Uterus (tissue), 4 donors: ENCODE measurements at places on chromosomes 4 and X. TPM values are rescaled to one million over a fixed set of nuclear protein-coding genes. Genes with fewer than 3 reads are reported as not detected.

DNA sequence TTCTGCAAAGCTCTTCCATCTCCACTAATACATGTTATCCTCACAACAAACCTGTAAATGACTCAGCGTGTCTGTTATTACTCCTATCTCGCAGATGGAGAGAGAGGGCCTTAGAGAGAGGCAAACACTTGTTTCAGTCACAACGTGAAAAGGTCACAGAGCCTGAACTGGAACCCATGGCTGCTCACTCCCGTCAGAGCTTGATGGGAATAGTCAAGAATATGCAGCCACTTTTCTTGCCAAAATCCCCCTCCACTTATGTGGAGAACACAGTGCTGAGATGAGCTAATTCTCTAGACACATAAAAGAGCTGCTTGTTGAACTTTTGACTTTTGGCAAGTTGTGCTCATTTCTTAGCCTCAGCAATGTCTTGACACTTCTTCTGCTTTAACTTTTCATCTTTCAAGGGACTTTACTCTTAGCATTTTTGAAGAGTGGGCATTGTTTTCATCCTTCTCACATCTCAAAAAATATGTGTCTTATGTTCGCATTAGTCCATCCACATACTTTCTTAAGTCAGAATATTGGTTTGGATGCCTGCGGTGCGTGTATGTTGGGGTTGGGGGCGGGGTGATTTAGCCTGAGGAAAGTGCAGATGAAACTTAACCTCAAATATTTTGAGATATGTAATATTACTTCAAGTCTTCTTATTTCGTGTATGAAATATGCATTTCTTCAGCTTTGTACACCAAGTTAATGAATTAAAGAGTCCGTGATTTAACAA, 69.2 kb downstream of the SYNPO2 start:
- H3K36me3 ChIP-seq: no peaks in the 10 kb centered on the region
- peaks cover 9% of the 10 kb centered on the region for H3K4me1 ChIP-seq
- H3K27me3 ChIP-seq: no peaks in the 10 kb centered on the region
- H3K4me3 ChIP-seq: no peak overlapping the region

DNA sequence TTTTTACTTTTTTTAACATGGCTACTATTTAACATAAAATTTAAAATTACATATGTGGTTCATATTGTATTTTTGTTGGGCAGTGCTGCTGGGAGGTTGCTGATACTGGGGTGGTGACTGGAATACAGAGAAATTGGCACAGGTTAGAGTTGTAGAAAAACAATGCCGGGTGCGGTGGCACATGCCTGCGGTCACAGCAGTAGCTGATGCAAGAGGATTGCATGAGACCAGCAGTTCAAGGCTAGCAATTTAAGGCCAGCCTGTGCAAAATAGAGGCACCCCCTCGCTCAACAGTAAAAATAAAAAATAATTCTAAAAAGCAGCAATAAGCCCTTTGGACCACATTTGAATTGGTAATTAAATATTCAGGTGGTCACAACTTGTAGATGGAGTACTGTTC, 11.8 kb upstream of the CPE start:
- DNase-seq: no peak
- H3K4me3 ChIP-seq: no peak overlapping the region
- no peaks in the 10 kb centered on the region for H3K27me3 ChIP-seq

GRCh38 chr4:184280137-184280536, 62.5 kb upstream of the ENPP6 start:
- no peak overlapping the region for H3K4me3 ChIP-seq
- H3K27ac ChIP-seq: no peak overlapping the region
- no peaks in the 10 kb centered on the region for H3K4me1 ChIP-seq
- H3K27me3 ChIP-seq: no peaks in the 10 kb centered on the region
- H3K36me3 ChIP-seq: no peaks in the 10 kb centered on the region
- DNase-seq: no peak

DNA sequence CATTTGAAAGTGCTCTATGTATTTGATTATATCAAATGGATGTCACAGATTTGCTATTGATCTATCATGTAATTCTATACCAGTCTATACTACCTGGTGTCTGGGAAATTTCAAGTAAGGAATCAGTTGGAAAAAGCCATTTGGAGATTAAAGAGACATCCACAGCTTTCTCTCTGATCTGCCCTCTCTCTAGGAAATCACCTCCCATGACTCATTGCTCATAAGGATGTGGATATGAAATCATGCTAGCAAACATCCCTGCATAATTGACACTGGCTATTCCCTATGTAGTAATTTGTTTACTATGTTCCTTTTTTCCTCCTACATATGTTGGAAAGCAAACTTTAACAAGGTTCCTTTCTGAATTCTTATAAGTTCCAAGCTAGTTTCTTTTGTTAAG, 94.3 kb downstream of the TEX13A start:
- no peaks in the 10 kb centered on the region for H3K36me3 ChIP-seq
- no peak overlapping the region for H3K4me3 ChIP-seq
- no peak for DNase-seq
- H3K4me1 ChIP-seq: no peaks in the 10 kb centered on the region
- H3K27ac ChIP-seq: no peak overlapping the region

GRCh38 chrX:135544338-135544948, 24.0 kb downstream of the INTS6L start:
- H3K4me3 ChIP-seq: no peak overlapping the region
- H3K27me3 ChIP-seq: peaks cover under 1% of the 10 kb centered on the region
- H3K4me1 ChIP-seq: no peaks in the 10 kb centered on the region
- H3K36me3 ChIP-seq: no peaks in the 10 kb centered on the region
- H3K27ac ChIP-seq: no peak overlapping the region

DNA sequence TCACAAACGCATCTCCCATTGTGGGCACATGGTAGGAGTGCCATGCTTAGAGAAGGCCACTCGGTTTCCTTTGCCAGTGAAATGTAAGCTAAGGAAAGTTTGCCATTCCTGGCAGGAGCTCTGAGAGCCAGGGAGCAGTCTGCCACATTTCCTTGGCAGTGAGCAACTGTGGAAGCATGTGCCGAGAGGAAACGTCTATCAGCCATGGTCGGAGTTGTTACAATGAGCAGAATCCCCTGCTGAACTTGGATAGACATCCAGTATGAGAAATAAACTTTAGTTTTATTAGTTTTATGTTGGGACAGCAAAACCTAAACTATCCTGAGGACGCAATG, 51.1 kb downstream of the ENOPH1 start:
- H3K27me3 ChIP-seq: no peaks in the 10 kb centered on the region
- no peaks in the 10 kb centered on the region for H3K36me3 ChIP-seq
- DNase-seq: no peak

- DNase-seq: no peak
- H3K4me3 ChIP-seq: no peak overlapping the region
- no peaks in the 10 kb centered on the region for H3K27me3 ChIP-seq
- H3K4me1 ChIP-seq: no peaks in the 10 kb centered on the region
Measured at GRCh38 chrX:8803326-8803725, 2.1 kb upstream of the FAM9A start.

DNA sequence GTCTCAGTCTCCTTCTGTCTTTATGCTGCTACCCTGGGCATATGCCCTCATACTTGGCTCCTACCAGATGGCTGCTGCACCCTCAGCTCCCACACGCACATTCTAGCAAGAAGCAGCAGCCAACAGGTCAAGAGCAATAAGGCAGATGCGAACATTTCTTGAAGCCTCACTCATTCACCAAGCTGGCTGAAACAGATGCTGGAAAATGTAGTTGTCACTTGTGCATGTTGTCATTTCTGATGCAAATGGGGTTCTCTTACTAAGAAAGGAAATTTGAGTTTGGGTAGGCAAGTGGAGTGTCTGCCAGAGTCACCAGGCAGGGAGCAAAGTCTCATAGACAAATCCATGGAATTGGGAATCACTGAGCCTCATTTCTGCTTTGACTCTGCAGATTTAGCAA, 57.4 kb upstream of the SORBS2 start:
- H3K36me3 ChIP-seq: no peaks in the 10 kb centered on the region
- H3K27ac ChIP-seq: no peak overlapping the region
- no peaks in the 10 kb centered on the region for H3K27me3 ChIP-seq

GRCh38 chr4:29817961-29818360, 902.2 kb upstream of the PCDH7 start:
- no peaks in the 10 kb centered on the region for H3K27me3 ChIP-seq
- no peak overlapping the region for H3K27ac ChIP-seq
- DNase-seq: no peak
- no peaks in the 10 kb centered on the region for H3K4me1 ChIP-seq
- H3K36me3 ChIP-seq: no peaks in the 10 kb centered on the region
- no peak overlapping the region for H3K4me3 ChIP-seq

BGN gene
- total RNA-seq: 40.0 TPM

CCSER1 gene
- total RNA-seq: 54.7 TPM

CENPVL1 gene
- total RNA-seq: not detected

CCKAR gene
- not detected for total RNA-seq

NOX1 gene
- not detected for total RNA-seq

TCP11X2 gene
- 0.48 TPM for total RNA-seq

GPR82 gene
- not detected for total RNA-seq

CNGA1 gene
- 4.1 TPM for total RNA-seq
